ENCODE measurements at places on chromosomes 11 and 22.

DNA sequence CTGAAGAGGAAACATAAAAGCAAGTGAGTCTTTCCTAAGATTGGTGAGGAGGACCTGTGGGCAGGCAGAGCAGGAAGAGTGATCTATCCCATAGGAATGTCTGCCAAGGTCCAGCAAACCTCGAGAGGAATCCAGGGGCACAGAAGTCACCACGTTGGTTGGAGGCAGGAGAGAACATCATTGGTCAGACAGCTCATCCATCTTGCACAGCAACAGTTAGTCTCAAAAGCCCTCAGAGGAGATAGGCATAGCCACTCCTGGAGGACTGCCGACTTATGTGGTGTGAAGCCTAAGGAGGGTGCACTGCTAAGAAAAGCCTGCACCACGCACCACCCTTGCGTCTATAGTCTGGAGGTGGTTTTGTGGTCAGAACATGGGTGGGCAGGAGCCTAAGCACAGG, 109.1 kb downstream of the RASSF10 start:
- DNase-seq = no peak

DNA sequence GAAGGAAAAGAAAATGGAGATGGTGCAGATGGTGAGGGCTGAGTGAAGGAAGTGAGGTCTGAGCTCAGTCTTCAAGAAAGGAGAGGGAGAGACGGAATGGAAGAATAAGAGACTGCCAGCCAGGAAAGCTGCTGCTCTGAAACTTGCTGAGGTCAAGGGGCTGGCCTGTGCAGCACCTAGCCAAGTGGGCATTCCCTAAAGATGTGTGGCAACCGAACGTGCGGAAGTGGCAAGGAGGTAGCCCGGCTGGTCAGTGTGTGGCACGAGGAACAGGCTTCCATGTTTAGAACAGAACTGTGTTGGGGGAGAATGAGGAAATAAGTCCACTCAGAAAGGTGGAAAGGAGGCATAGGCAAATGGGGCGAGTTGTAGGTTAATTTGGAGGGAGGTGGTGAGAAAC, 7.6 kb upstream of the IGSF9B start:
- no peak for DNase-seq

DNA sequence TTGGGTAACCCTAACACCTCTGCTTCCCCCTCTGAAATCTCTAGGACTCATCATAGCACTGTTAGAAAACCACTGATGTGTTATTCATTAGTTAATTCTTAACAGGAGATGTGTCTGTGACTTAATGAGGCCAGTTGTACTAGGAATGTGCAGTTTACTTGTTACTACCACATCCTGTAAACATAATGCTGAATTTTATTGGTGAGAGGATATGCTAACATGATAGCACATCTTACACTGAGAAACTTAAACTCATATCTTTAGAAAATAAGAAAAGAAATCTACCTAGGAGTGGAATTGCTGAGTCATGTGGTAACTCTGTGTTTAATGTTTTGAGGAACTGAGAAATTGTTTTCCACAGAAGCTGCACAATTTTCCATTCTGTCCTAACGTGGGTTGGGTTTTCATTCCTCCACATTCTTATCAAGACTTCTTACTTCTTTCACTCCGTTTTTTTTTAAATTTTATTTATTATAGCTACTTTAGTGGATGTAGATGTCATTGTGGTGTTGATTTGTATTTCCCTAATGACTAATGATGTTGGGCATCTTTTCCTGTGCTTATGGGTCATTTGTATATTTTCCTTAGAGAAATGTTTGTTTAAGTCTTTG, 33.7 kb downstream of the RNF121 start:
- no peak for DNase-seq

DNA sequence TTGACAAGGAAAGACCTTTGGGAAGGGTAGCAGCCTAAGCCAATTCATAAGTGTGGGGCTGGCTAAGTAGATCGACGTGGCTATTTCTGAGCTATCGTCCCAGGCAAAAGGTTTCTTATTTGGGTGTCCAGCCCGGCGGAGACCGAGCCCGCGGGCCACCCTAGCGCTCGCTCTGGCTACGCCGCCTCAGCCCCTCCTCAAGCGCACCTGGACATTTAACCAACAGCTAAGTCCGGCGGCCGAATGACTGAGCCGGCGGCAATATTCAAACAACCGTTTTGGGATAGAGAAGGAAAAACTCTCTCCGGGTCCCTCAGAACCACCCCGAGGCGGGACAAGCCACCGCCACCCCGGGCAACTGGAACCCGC, 457 bp downstream of the RNF141 start:
- no peak for DNase-seq

- DNase-seq = no peak
These were observed 239.5 kb upstream of the SORL1-AS1 start for GRCh38 chr11:121692236-121692635.

DNA sequence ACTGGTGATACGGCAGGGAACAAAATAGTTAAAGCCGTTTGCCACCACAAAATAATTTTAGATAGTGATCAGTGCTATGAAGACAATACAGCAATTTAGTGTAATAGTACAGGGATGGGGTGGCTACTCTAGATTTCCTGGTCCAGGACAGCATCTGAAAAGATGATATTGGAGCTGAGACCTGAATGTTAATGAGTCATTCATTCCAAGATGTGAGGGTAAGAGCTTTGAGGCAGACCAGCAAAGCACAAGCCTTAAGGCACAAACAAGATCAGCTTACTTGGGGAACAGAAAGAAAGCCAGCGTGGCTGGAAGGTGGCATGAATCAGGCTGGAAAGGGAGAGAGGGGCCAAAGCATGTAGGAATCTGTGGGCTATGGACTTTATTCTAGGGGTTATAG, 132.3 kb downstream of the TRIM44 start:
- no peak for DNase-seq

- DNase-seq = no peak
These were observed 78.2 kb downstream of the FBLN1 start for GRCh38 chr22:45580726-45581381.

DNA sequence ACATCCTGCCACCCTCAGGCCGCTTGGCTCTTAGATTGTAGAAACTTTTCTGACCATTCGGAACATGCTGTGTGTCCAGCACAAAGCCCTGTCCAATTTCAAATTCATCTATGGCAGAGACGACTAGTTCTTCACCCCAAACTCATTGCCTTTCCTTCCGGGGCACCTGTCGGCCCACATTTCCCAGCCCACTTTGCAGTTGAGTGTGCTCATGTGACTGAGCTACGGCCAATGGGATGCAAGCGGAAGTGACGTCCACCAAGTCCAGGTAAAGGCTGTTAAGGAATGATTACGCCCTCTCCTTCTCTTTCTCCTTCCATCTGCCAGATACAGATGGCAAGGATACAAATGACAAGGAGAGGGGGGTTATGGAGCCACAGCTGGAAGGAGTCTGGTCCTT, 32.5 kb downstream of the SYT13 start:
- DNase-seq = no peak

DNA sequence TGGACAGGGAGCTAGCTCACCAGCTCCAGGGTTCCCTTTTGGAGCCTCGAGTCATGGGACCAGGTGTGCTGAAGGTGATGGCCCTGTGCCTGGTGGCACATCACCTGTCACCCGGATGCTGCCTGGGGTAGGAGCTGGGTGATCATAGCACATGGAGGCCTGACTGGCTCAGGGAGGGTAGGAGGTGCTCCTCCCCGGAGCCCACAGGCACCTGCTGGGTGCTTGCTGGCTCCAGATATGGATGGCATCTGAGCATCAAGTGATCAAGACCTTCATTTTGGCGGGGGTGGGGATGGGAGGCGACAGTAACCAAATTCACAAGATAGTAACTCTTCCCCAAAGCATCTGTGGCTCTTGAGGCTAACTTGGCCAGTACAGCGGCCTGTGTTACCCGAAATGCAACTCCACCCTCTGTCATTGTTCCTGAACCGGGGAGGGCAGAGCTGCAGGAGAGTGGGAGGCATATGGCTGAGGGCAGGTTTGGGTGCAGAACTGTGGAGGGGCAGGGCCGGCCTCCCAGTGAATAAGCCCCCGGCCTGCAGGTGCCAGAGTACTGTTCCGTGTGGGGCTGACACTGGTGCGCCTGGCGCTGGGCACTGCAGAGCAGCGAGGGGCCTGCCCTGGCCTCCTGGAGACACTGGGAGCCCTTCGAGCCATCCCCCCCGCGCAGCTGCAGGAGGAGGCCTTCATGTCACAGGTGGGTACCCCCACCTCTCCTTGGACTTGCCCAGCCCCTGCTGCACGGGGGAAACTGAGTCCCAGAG, 4.7 kb downstream of the TBC1D10C start:
- no peak for DNase-seq

GRCh38 chr11:8090756-8091155, 9.7 kb downstream of the TUB start:
- DNase-seq = no peak

DNA sequence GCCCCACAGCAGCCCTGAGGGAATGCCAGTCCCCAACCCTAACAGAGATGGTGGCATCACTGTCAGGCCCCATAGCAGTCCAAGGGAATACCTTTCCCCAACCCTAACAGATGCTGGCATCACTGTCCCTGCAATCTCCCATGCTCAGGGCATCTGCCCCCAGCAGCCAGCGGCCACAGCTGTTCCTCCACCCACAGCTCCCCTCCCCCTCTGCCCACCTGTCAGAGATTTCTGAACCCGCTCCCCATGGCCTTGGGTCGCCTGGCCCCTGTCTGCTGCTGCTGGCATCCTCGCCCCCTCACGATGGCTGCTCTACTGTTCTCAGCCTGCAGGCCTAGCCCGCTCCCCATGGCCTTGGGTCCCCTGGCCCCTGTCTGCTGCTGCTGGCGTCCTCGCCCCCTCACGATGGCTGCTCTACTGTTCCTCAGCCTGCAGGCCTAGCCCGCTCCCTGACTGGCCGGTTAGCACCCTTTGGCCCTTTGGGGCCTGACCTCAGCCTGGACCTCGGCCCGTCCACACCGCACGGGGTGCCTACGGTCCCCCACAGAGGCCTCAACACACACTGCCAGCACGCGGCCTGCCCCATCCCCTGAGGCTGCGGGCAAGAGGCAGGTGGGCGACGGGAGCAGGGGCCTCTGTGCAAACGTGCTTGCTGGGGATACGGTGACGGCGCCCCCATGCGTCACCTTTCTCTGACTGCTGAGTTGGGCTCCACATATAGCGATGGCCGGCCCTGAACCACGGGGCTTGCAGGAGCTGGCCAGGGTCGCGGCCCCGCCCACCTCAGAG, 20.7 kb downstream of the CHID1 start:
- no peak for DNase-seq

DNA sequence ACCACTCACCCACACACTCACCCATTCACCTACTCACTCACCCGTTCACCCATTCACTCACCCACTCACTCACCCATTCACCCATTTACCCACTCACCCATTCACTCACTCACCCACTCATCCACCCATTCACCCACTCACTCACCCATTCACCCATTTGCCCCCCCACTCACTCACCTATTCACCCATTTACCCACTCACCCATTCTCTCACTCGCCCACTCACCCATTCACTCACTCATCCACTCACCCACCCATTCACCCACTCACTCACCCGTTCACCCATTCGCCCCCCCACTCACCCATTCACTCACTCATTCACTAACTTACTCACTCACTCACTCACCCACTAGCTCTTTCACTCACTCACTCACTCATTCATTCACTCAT, 15.0 kb downstream of the MUC5AC start:
- no peak for DNase-seq

DNA sequence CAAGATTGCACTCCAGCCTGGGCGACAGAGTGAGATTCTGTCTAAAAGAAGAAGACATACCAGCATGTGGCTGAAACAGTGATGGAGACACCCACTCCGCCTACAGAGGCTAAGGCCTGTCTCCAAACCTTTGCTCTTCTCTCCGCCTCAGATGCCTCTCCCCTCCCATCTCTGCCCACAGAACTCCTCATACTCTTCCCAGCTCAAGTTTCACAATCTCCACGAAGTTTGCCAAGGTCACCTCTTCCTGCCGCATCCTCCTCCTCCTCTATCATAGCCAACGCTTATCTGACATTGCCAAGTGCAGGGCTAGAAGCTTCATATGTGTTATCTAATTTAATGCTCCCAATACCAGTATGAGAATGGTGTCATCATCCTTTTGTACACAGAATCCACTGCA, 25.9 kb upstream of the FBLN1 start:
- no peak for DNase-seq

DNA sequence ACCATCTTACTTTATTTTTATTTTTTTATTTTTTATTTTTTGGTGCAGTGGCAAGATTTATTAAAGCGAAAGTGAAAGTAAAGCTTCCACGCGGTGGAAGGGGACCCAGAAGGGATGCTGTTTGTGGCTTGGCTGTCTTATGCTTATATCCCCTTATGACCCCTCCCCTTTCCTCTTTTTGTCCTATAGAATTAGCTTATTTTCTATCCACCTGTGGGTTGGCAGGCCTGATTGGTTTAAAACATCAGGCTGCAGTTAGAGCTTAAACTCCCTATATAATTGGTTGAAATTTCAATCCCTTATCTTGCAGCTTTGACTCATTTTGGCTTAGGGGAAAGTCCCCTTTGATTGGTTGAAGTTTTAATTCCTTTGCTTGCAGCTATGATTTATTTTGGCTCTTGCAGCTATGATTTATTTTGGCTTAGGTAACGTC, 50.5 kb downstream of the NNMT start:
- no peak for DNase-seq

- DNase-seq = no peak
These were observed 61.5 kb downstream of the SYN3 start for GRCh38 chr22:32996702-32997101.

DNA sequence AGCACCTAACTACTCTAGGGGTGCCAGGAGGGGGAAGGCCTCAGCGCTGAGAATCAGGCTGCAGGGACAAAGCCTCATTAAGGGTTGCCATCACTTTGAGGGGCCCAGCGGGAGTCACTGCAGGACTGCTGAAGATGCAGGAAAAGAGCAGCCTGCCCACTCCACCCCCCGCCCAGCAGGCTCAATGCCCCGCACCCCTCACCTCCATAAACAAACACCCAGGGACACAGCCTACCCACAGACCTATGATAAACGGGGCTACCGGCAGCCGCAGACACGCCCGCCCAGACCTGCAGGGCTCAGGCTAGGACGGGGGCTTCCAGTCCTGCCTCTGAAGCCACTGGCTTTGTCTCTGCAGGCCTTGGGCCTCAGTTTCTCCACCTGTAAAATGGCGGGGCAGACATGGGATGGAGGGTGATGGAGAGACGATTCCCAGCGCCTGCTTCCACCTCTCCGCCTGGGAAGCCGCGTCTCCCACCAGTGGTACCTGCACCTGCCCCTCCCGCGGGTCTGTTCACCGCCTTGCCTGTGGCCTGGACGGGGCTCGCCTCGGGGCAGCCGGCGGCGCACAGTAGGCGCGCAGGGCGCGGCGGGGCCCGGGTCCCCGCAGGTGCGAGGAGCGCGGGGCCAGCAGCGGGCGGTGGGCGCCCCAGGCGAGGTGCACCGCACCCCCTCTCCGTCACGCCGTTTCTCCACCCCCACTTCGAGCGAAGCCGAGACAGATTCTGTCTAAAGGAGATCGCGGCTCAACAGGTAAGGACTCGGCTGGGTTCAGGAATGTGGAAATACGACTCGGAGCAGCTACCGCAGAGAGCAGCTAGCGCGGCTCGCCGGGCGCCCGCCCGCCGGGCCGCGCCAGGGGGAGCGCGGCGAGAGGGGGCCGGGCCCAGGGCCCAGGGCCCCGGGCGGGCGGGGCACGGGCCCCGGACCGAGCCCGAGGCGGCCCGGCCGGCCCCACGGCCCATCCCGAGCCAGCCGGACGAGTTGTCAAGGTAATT, 1.5 kb downstream of the WNT7B start:
- no peak for DNase-seq
